Cardiac atrium fibroblast (primary cell): ENCODE measurements at places on chromosomes 7 and 10. TPM values are rescaled to one million over a fixed set of nuclear protein-coding genes. Genes with fewer than 3 reads are reported as not detected.

Gene MYL10
- total RNA-seq: not detected in 2 replicates

Gene AMPH
- 0.97 and 1.1 TPM in 2 replicates for total RNA-seq

Gene CYP3A4
- not detected in 2 replicates for total RNA-seq

Gene C10orf62
- total RNA-seq: not detected in 2 replicates

Gene BMPER
- total RNA-seq: 23.5 and 29.8 TPM in 2 replicates

Gene OR2A1
- total RNA-seq: not detected in 2 replicates

Gene MMRN2
- 6.1 and 6.8 TPM in 2 replicates for total RNA-seq

Gene MAT1A
- not detected in 2 replicates for total RNA-seq

Gene OGA
- total RNA-seq: 36.9 and 41.5 TPM in 2 replicates

Gene DYNC1I1
- total RNA-seq: 0.81 TPM in 1 of 2 replicates, not detected in the other

Gene SLC13A1
- total RNA-seq: not detected in 2 replicates
